ENCODE measurements at places on chromosomes 5 and 9. TPM values are rescaled to one million over a fixed set of nuclear protein-coding genes. Genes with fewer than 3 reads are reported as not detected.

TSLP gene
- not detected for total RNA-seq

DNA sequence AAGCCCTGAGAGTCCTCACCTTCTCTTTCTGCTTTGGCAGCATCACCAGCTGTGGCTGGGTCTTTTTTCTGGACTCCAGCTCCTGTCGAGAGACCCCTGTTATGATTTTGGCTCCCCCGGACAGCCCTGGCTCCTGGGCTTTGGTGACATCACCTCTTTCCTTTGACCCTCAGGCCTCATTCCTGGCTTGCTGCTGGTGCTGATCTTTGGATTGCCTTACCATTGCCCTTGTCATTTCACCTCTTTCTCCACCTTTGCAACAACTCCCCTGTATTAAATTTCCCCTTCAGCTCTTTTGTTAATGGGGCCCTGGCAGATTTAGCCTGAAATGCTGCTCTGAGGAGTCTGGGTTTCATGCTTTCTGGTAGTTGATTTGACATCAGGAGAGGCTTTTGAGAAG lies 322.8 kb downstream of the ZSWIM6 start:
- no peak for DNase-seq
- H3K27ac ChIP-seq: no peak overlapping the region
- no peaks in the 10 kb centered on the region for H3K4me1 ChIP-seq
- no peaks in the 10 kb centered on the region for H3K36me3 ChIP-seq
- peaks cover 9% of the 10 kb centered on the region for H3K27me3 ChIP-seq

- no peak overlapping the region for H3K27ac ChIP-seq
- peaks cover 14% of the 10 kb centered on the region for H3K27me3 ChIP-seq
- H3K36me3 ChIP-seq: no peaks in the 10 kb centered on the region
- no peaks in the 10 kb centered on the region for H3K4me1 ChIP-seq
- no peak for DNase-seq
These were observed 17.6 kb downstream of the DCANP1 start for GRCh38 chr5:135429301-135430134.

- no peaks in the 10 kb centered on the region for H3K27me3 ChIP-seq
- H3K4me3 ChIP-seq: no peak overlapping the region
- no peak for DNase-seq
- no peaks in the 10 kb centered on the region for H3K36me3 ChIP-seq
- H3K27ac ChIP-seq: no peak overlapping the region
These were observed 179.9 kb downstream of the COX7C start for GRCh38 chr5:86797677-86798076.

GRCh38 chr5:154683101-154683880 lies 71.9 kb upstream of the LARP1 start:
- no peak for DNase-seq
- H3K36me3 ChIP-seq: no peaks in the 10 kb centered on the region
- no peaks in the 10 kb centered on the region for H3K27me3 ChIP-seq
- H3K4me1 ChIP-seq: peaks cover 8% of the 10 kb centered on the region

Measured in endothelial cell of umbilical vein (primary cell).